ENCODE measurements at places on chromosomes 13 and 19.

DNA sequence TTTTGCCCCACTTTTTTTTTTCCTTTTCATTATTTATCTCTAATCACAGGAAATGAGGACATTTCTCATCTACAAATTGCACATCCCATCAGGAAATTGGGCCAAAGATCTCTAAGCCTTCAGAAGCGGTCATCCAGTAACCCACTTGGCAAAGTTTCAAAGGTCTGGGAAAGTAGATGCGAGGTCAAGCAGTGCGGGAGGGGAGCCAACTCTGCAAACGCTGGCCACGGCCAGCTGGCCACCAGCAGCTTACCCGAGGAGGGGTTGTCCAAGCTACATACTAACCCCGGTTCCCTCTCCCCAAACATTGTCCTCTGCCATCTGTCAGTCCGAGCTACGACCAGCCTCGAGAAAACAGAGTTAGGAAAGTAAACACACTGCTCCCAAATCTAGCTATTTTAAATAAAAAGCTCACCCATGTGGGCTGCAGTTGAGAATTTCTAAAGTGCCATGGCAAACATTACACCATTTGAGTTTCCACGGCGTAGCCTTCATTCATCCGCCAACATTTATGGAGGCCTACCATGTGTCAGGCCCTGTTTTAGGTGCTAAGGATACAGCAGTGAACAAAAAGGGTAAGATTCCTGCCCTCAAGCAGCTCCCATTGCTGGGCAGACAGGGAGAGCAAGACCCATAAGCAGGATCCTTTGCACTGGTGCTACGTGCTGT is 11.5 kb downstream of the FFAR2 start:
- DNase-seq, result no peak

GRCh38 chr19:44552324-44552723 is 22.8 kb upstream of the CEACAM20 start:
- DNase-seq, result peak; percentile 56

- peak; percentile 44 for DNase-seq
These were observed 13.2 kb upstream of the UQCR11 start for GRCh38 chr19:1618157-1619093.

DNA sequence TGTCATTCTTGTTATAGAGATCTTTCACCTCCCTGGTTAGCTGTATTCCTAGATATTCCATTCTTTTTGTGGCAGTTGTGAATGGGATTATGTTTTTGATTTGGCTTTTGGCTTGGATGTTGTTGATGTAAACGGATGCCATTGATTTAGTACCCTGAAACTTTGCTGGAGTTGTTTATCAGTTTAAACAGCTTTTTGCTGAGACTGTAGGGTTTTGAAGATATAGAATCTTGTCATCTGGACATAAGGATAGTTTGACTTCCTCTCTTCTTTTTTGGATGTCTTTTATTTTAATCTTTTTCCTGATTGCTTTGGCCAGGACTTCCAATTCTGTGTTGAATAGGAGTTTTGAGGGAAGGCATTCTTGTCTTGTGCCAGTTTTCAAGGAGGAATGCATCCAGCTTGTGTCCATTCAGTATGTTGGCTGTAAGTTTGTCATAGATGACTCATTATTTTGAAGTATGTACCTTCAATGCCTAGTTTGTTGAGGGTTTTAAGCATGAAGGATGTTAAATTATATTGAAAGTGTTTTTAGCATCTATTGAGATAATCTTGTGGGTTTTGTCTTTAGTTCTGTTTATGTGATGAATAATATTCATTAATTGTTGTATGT is 16.8 kb downstream of the ZNF431 start:
- DNase-seq, result no peak

DNA sequence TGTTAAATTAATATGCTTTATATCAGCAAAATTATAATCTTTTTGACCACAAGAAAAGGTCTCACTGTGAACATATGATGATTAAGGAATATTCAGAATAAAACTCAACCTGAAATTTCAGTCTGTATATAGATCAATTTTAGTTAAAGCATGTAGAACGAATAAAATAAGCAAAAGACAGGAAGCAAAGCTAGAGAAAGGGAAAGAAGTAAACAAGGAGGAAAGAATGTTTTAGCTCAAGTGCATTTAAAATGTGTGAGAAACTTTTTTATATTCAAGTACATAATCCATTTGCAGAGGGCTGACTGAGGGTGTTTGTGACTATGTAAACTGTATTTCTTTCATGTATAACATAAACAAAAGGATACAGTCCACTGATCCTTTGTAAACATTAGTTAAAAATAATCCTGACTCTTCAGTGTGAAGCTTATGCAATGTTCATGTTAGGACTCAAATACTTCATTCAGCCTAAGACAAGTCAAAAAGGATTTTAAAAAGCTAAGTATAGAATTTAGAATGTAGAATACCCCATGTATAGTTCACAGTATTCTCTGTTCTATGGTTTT is 472.1 kb downstream of the DIAPH3 start:
- DNase-seq, result no peak

GRCh38 chr19:45047188-45047797 is 8.4 kb downstream of the CLASRP start:
- no peak for DNase-seq

- DNase-seq, result no peak
These were observed 69.7 kb downstream of the UFM1 start for GRCh38 chr13:38419312-38419873.

- peak; percentile 48 for DNase-seq
These were observed 1.5 kb downstream of the ZIC5 start for GRCh38 chr13:99969919-99970650.

DNA sequence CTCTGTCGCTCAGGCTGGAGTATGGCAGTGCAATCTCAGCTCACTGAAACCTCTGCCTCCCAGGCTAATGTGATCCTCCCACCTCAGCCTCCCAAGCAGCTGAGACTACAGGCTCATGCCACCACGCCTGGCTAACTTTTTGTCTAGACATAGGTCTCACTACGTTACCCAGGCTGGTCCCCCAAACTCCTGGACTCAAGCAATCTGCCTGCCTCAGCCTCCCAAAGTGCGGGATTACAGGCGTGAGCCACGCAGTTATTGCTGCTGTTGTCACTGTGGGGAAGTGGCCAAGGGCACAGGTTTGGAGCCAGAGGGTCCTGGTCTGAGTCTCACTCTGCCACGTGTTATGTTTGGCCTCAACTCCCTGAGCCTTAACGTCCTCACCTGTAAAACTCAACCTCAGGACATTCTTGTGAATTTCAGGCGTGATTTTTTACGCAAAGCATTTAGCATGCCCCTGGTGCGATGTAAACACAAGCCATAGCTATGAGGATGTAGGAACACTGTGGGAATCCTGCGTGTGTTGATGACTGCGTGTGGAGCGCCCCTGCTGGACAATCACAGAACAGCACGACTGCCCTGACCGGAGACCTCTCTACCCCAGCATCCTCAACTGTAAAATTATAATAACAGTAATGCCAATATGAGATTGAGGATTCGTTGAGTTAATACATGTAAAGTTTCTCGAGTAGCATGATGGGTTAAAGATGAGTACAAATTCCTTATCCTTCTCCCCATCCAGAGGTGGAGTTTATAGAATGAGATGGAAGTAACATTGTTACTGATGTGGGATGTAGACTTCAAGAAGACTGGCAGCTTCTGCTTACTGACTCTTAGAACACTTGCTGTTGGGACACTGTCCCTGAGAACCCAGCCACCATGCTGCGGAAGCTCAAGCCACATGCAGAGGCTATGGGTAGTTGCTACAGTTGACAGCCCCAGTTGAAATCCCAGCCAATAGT is 41.8 kb upstream of the PNMA8B start:
- DNase-seq, result peak; percentile 70

DNA sequence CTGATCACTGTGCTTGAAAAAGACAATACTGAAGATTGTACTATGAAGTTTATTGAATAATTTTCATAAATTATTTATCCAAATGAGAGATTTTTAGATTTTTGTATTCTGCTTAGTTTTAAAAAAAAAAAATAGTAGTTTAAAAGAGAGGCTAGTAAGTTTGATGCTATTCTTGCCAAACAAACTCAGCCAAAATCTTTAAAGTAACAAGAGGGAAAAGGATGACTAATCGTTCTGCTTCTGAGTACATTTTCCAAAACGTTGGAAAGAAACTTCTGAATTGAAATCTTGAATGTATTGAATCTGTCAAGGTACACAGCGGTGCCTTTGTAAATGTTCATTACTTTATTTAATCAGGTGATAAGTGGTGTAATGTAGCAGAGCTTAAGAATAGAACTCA is 34.4 kb downstream of the NUP58 start:
- DNase-seq, result no peak

GRCh38 chr19:1745589-1746031 is 7.7 kb upstream of the ONECUT3 start:
- no peak for DNase-seq

DNA sequence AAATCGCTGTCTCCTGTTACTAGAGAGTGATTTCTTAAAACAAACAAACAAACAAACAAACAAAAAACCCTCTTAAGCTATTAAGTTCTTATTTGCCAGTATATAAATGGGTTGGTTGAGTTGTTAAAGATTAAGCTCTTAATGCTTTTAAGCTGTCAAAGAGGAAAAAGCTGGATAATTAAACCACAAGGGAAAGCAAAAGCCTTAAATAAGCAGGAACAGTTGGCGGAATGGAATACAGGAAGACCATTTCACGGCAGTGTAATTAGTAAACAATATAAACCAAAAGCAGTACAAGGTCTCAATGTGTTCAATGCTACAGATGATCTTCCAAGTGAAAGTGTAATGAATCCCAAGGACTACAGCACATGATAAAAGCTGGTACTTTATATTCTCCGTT is 32.2 kb upstream of the GGACT start:
- DNase-seq, result no peak

- DNase-seq, result no peak
These were observed 323.0 kb downstream of the EFNB2 start for GRCh38 chr13:106212386-106213010.

GRCh38 chr13:74251778-74252519 is 117.7 kb upstream of the KLF12 start:
- peak; percentile 36 for DNase-seq

DNA sequence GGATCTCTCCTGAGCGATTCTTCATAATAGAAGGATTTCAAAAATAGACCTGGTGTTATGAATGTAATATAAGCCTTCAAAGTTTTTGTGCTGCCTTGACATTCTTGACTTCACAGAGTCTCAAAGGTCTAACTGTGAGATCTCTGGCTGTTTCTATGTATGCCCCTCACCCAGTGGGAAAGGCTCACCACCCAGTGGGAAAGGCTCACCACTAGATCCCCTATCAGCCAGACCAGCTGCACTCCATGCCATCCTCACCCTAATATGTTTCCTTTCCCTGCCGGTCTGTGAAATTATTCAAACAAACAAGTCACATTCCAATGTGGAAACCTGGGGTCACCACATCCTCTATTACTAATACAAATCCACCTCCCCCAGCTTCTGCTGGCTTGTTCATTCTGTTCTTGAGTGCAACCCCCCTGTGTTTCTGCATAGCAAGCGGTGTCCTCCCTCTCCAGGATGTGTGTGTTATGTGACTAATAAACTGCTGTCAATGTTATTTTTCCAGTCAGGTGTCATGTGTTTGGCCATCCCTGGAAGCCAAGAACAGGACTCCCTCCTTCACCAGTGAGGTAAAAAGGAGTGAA is 13.8 kb upstream of the SLITRK1 start:
- no peak for DNase-seq

All from activated CD8-positive, alpha-beta T cell treated with anti-CD3 and anti-CD28 coated beads, Interleukin-2, amount 10 ng/mL, durations not matched to agents 7 days and 5 days (primary cell).